Activated naive CD4-positive, alpha-beta T cell treated with Interleukin-2 at 50 U/mL for 16 hours (primary cell): ENCODE measurements at places on chromosomes 1 and 21.
A peak's percentile ranks its signal among the peaks of the same experiment; 100 is the strongest.

GRCh38 chr1:201454608-201455007, 14.4 kb downstream of the PHLDA3 start:
- DNase-seq = no peak

DNA sequence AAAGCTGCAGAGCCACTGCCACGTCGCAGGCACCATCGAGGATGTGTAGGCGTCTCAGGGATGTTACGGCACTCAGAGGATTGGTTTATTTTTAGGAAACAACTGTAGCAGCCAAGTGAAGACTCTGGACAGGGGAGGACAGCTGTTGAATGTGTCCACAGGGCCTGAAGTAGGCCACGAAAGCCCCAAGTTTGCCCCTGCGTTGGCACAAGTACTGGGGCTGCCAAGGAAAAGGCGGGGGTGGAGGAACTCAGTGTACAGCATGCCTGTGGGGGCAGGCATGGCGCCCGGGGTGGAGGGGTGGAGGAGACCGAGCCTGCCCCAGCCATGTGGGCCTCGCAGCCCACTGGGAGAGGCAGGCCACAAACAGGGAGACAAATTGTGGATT, 89.7 kb downstream of the ADARB1 start:
- DNase-seq = no peak

GRCh38 chr1:229803626-229804217, 177.7 kb downstream of the URB2 start:
- DNase-seq = no peak

DNA sequence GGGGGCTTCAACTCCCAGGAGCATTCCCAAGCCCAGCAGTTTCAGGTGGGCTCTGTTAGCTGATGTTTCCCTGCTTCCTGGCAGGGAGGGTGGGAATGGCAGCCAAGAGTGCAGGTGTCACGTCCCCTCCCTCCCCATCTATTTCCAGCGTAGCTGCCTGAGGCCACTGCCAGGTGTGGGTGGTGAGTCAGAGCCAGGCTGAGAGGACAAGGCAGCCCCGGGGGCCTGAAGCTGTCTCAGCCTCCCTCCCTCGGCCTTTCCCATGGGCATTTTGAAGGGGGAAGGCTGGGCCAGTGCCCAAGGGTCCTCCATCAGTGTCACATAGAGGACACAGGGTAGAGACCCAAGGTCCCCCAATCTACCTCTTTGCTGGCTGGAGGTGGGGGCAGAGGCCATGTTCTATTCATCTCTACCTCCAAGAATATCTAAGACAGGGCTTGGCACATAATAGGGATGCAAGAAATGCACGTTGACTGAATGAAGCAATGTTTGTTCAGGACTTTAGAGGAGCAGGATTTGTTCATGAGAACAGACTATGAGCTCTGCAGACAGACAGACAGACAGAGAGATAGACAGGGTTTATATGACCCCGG, 34.4 kb upstream of the ID3 start:
- no peak for DNase-seq

DNA sequence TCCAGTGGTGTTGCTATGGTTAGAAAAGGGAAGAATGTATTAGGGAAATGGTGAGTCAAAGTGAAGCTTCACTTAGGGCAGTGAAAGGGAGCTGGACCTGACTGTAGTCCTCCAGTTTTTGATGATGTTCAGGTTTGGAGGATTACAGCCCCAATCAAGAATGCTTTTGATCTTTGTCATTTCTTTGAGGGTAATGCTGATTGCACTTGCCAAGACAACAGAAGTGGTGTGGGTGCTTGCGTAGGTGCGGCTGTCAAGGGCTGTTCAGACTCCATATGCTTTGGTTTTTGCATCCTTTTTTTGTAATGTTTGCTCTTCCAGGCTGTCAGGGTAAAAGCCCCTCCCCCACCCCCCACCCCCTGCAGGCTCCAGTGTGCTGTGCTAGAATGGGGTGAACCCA, 38.9 kb downstream of the HHAT start:
- no peak for DNase-seq

DNA sequence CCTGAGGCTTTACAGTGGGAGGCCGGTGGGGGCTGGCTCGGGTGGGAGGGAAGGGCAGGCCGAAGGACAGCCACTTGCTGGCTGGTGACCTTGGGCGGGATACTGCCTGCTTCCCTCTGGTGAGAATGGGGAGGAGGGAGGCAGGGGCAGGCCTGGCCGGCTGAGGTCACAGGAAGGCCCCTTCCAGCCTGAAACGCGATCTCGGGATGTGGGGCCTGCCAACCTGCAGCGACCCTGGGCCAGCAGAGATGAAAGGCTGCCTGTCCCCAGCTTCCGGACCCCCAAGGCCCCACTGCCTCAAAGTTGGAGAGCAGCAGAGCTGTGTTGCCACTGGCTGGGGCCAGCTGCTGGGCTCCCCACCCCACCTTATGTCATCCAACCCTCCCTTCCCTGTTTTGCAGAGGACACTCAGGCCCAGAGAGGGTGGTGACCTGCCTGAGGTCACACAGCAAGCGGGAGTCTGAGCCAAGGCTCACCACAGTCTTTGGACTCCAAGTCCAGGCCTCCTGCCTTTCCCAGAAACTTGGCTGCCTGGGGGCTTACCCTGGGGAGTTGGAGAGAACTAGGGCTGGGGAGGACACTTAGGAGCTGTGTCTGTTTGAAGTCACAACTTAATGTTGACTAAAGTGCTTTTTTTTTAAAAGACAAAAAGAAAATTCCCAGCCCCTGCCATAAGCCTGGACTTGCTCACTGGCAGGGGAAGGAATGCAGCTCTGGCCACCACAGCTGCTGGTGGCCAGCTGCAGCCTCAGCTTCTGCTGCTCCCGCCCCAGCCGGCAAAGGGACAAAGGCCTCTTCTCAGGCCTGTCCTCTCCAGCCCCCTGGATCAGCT, 14.8 kb upstream of the WASF2 start:
- no peak for DNase-seq

GRCh38 chr21:42193131-42193671, 25.7 kb upstream of the ABCG1 start:
- peak; percentile 50 for DNase-seq

DNA sequence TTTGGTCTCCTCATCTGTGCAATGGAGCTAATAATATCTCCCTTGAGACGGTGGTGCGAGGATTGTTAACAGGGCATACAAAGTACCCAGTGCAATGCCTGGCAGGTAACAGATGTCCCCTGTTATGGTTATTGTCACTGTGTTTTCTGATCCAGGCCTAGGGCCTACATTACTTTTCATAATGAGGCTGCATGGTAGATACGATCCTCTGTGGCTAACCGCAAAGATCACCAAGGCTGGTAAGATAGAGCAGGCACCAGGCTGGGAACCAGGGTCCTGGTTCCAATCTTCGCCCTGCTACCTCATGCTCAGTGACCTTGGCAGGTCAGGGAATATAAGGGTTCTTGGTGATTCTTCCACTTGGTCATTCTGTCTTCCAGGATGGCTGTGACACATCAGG, 22.7 kb downstream of the KCNA2 start:
- DNase-seq = no peak

- DNase-seq = no peak
Measured at GRCh38 chr1:89910780-89911179, 84.1 kb upstream of the ZNF326 start.

DNA sequence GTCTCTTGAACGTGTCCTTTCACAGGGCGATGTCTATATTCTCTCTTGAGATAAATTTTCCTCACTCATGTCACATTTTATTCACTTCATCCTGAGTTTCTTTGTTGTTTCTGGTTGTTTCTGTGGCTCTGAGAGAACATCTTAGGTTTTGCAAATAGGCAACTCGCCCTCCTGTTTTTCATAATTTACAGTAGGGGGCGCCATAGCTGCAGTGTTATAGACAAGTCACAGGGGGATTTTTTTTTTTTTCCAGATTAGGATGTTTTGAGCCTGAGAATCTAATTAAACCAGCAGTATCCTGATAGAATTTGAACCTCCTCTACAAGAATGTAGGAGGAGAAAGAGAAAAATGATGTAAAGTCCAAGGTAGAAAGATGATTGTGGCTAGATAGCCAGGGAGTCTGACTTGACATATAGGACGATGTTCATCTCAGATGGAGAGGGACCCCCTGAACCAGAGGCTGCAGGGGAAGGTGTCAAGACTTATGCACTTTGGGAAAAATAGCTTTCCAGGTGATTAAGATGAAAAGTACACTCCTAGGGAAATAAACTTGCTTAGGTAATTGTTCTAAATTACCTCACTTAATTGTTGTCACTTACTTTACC, 76.3 kb downstream of the ZP4 start:
- no peak for DNase-seq

DNA sequence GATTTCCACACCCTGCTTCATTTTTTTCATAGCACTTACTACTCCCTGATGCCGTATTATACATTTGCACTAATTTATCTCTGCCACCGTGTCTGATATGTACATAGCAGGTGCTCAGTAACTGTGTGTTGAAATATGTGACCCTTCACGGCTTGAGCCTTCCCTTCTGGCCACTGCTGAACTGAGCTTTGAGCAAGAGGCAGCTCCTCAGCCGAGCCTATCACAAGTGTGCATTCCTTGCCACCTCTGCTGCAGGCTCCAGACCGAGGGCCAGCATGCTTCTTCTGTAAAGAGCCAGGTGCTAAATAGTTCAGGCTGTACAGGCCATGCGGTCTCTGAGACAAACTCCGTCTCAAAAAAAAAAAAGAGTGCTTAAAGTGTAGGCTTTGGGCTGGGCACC, 22.6 kb downstream of the PLEKHM2 start:
- no peak for DNase-seq

DNA sequence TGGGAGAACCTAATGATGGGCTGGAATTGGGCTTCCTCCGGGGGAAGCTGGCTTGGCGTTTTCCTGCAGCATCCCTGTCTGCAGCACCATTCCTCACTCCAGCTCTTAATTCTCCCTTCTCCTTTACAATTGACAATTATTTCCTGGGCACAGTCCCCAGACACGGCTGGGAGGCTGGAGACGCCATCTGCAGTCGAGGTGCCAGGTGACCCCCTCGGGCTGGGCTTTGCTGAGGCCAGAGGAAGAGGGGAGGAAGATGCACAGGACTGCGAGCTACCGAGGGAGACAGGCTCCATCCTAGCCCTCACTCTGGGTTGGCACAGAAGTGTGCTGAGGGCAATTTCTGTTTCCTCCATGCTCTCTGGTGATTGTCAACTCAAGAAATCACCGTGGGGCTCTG, 453.8 kb downstream of the PTPRU start:
- DNase-seq = no peak

GRCh38 chr1:201356701-201357100, 20.8 kb downstream of the TNNT2 start:
- DNase-seq = no peak

DNA sequence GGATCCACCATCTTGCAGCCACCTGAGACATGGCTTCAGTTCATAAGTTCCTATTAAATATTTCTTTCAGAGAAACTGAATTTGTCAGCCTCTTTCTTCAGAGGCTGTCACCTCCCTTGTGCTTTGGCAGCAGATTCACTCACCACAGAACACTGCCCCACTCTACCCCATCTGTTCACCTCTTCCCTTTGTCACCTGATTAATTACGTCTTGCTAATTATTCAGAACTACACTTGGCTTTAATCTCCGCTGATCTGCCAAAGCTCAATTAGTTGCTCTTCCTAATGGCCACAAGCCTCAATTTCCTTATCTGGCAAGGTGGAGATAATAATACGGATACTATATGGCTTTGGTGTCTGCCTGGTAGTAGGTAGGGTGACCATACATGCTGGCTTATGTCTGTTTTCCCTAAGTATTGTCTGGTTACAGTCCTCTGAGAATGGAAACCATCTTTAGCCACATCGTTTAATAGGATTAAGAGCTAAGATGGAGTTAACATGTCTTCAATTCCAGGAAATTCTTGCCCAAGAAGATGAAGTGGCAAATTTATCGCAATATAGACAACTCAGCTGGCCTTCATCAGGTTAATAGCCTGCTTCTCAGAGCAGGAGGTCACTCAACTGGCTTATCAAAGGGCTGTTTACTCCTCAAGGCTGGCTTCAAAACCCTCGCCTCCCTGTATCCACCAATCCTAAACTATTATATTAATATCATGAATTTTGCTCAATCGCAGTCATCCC, 58.2 kb upstream of the ADAR start:
- no peak for DNase-seq

- no peak for DNase-seq
Measured at GRCh38 chr1:221117548-221117951, 238.3 kb downstream of the HLX start.

- DNase-seq = no peak
Measured at GRCh38 chr1:99496067-99496466, 149.8 kb upstream of the PALMD start.

DNA sequence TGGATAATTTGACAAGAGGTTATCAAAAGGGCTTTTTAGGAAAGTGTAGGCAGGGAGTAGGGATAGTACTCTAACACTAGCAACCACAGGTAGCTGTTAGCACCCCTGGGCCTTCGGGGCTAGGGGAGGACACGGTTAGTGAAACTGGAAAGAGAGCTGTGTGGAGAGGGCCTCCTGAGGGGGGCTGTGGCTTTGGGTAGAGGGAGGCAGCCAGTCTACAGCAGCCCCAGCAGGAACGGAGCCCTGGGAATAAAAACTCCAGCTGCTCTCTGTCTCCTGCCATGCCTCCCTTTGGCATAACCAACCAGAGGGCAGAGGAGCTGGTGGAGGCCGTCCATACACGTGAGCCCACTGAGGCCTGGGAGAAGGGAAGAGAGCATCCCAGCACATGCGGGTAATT, 223.2 kb downstream of the FOXD2 start:
- DNase-seq = no peak

DNA sequence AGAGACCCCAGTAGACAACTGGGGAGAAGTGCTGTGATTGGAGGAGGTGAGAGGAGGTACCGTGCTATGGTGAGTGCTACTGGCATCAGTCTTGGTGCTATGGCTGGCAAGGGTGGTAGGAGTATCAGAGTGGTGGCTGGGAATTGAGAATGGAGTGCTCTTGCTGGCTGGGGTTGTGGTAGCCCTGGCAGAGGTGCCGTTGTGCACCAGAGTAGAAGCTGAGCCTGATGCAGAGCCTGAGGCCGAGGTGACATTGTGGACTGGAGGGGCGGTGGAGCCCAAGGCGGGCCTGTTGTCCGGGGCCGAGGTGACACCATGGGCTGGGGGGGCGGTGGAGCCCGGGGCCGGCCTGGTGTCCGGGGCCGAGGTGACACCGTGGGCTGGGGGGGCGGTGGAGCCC, 14.6 kb downstream of the TRIM46 start:
- no peak for DNase-seq

- DNase-seq = no peak
Measured at GRCh38 chr1:168454211-168454815, 89.5 kb downstream of the XCL2 start.

DNA sequence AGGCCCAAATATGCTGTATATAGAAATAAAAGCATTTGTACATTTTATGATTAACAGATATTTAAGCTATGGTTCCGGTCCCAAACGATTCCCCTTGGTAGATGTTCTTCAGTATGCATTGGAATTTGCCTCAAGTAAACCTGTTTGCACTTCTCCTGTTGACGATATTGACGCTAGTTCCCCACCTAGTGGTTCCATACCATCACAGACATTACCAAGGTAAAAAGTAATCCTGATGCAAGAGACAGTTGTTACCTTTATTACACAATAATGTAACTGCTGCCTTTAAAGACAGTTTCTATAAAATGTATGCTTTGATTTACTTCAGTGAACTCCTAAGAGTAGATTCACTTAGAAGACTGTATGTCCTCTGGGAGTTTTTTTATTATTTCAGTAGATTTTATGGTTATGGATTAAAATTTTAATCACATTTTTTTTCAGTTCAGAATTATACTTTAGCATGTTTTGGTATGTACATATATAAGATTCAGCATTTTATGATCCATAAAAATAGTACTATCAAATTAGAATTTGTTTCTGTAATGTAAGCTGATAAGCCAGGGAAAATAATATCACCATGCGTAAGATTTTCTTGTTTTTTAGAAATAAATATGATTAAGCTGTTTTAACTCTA, 96.5 kb downstream of the USP25 start:
- DNase-seq = peak; percentile 4

GRCh38 chr1:244878681-244879080, 14.3 kb upstream of the HNRNPU start:
- no peak for DNase-seq
